ENCODE measurements at places on chromosomes 2 and 18.

GRCh38 chr2:238855299-238855698, 7.4 kb downstream of the TWIST2 start:
- no peak for DNase-seq

DNA sequence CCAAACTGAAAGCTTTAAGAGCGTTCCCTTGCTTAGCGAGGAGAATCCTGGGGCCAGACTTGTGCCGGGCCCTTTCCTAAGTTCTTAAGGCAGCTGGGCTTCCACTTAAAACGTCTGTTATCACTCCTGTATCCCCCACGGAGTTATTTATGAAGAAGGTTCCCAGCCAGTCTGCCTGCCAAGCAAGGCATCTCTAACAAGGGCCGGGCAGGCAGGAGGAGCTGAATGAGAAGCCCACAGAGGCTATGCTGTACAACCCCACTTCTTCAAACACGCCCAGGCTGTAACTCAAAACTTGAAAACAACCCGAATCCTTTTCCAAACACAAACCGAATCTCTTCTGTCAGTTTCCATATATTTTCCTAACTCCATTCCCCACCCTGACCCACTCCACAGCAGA, 39.0 kb upstream of the ZFP36L2 start:
- DNase-seq = no peak

DNA sequence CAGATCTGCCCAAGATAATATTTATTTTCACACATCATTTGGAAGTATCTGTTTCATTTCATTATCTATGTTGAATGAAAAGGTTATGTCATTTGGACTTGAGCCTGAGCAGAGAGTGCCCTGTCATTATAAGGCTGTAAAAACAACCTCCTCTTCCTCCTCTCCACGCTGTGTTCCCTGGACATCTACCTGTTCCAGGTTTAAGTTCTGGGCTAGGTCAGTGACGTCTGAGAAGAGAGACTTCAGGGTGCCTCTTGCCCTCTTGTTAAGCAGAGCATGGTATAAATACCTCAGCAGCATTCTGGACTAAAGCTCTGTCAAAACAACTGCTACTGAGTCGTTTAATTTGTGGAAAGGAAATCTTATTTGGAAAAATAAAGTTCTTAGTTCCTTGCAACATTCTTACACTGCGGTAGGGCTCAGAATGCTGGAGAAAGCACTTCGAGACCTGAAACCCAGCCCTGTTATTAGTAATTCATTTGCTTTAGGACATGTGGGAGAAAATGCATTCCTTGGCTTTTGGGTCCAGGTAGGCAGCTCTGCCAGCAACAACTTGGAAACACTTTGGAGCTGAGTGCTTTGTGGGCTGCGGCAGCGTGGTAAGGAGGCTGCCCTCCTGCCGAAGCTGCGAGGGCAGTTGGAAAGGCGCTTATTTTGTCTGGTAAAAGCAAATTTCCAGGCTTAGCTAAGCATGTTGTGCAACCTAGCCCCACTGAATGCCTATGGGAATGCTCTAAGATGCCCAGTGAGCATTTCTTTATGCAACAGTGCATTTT, 91.8 kb upstream of the NEDD4L start:
- no peak for DNase-seq

- DNase-seq = no peak
Observed at GRCh38 chr2:179022685-179023084, 27.3 kb downstream of the CCDC141 start.

GRCh38 chr2:109432421-109432820, 181.3 kb downstream of the SEPTIN10 start:
- no peak for DNase-seq

DNA sequence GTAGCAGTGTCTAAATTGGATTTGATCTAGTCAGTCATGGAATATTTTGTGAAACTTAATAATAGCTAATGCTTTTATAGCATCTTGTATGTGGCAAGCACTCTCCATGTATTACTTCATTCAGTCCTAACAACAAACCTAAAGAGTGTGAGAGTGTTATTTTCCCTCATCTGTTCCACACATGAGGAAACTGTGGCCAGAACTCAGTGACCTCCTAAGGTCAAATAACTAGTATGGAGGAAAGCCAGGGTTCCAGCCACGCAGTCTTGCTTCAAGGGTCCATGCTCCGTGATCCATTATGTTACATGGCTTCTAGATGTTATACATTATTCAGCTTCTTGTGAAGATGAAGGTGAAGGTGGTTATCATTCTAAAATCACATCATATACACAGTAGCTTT, 45.5 kb downstream of the TWSG1 start:
- no peak for DNase-seq

GRCh38 chr18:9233771-9234440, 97.3 kb downstream of the ANKRD12 start:
- DNase-seq = no peak

DNA sequence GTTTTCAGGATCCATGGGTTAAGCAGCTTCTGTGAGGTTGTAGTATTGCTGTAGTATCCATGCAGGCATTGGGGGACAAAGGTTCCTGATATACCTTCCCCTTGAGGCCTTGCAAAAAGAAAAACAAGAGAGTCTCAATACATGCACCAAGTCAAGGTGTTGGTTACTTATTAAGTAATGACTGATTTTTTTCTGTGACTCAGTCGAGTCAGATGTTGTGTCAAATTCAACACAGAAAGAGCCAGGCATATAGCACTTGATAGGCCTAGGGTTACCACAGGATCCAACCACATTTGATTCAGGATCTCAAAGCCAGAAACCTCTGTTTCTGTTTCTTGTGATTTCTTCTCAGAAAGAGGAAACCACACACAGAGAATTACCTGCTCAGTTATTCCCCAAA, 24.9 kb upstream of the CD8A start:
- no peak for DNase-seq

DNA sequence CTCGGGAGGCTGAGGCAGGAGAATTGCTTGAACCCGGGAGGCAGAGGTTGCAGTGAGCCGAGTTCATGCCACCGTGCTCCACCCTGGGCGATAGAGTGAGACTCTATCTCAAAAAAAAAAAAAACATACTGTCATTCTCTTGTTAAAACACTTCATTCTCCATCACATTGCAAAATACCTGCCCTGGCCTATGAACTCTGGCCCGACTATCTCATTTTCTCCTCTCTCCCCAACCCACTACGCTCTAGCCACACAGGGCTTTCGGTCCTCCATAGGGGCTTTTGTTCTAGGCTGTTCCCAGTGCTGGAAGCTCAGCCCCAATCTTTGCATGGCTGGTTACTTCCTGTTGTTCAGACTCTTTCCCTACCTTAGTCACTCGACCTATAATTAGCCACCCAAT, 10.3 kb downstream of the CEP76 start:
- DNase-seq = no peak

DNA sequence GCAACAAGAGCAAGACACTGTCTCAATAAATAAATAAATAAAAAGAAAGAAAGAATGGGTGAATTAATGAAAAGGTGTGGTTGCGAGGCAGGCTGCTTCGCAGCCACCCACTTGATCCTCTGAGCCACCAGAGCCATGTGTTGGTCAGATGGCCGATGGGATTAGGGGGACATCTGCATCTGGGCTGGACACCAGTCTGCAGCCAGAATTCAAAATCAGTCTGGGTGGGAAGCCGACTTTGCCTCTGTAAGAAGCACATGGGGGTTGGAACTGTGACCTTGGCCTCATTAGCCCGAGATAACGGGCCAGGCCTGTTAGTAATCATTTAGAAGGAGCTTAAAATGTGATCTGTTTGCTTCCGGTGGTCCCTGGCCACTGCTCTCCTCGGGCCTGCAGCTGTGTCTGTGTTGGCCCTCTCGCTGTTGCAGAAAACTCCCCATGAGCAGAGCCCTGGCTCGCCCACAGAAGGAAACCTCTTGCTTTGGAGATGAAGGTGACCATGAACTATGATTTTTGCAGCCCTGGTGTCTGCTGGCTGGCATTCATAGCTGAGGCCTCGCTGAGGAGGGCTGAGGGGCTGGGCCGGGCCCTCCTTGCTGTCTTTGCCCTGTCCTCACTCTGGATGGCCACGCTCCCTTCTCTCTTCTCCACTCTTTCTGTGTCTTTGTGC, 94.4 kb downstream of the DYSF start:
- DNase-seq = no peak

DNA sequence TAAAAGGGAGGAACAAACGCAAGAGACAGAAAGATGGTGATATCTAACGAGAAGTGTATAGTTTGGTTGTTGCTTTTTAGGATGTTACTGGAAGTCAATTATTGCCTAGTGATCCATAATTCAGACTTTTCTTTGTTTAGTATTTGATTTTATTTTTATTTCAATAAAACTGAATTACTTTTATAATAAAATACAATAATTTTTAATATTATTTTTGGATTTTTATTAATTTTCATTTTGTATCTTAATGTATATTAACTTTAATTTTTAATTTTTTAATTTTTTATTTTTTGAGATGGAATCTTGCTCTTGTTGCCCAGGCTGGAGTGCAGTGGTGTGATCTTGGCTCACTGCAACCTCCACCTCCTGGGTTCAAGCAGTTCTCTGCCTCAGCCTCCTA, 55.6 kb downstream of the MTA3 start:
- no peak for DNase-seq

DNA sequence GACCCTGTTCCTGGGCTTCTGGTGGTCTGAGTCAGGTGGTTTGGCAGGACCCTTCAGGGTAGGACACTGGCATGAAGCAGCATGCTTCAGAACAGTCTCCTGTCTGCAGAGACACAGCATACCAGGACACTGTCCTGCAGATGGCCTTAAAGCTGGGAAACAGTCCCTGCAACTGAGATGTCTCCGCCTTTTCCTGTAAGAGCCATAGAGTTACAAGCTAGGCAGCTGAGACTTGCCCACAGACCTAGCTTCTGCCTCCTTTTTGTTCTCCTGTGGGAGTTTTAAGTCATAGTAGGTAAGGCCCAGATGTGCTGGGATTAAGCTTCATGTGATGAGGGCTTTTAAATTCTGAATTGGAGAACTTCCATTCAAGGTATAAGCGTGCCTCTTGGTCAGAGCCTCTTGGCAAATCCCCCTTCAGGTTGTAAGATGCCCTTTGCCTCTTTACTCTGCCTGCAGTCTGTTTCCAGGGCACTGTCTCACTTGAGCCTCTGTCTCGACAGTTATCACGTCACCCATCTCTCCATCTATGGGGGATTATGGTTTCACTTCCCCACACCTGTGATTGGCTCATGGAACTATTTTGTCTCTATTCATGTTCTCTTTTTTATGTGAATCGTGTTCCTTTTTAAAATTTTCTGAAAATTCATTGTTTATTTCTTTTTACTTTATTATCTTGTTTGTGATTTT, 51.8 kb downstream of the COA5 start:
- DNase-seq = no peak

GRCh38 chr2:130796290-130796689, 40.4 kb upstream of the ARHGEF4 start:
- no peak for DNase-seq

GRCh38 chr2:14524803-14525080, 107.8 kb upstream of the LRATD1 start:
- DNase-seq = no peak

DNA sequence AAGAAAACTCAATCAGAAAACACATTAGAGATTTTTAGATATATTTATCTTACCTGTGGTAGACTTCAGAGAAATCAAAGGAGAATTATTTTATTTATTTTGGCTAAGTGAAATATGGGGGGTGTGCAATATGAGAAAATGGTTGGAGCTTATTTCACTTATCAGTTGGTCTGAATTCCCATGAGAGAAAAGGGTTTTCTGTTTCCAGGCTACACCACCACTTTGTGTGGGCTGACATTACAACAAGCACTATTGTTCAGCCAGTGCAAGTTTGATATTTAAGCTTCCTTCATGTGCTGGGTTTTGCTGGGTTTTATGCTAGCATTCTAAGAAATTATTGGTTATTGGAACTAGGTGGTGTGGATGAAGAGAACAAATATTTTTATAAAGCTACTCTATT, 33.5 kb downstream of the RMND5A start:
- no peak for DNase-seq

DNA sequence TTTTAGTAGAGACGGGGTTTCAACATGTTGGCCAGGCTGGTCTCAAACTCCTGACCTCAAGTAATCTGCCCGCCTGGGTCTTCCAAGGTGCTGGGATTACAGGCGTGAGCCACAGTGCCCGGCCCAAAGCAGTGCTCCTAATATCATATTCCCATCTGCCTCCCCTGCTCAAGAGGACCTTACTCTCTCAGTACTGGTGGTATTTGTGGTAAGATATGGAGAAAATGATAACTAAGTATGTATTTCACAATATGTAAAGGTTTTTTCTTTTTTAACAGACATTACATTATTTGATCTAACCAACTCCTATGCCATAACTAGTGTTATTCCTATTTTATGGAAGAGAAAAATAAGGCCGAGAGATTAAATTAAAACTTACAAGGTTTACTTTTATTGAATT, 201.0 kb downstream of the CAMKMT start:
- DNase-seq = no peak

- no peak for DNase-seq
Observed at GRCh38 chr18:79302120-79302519, 93.6 kb upstream of the NFATC1 start.

DNA sequence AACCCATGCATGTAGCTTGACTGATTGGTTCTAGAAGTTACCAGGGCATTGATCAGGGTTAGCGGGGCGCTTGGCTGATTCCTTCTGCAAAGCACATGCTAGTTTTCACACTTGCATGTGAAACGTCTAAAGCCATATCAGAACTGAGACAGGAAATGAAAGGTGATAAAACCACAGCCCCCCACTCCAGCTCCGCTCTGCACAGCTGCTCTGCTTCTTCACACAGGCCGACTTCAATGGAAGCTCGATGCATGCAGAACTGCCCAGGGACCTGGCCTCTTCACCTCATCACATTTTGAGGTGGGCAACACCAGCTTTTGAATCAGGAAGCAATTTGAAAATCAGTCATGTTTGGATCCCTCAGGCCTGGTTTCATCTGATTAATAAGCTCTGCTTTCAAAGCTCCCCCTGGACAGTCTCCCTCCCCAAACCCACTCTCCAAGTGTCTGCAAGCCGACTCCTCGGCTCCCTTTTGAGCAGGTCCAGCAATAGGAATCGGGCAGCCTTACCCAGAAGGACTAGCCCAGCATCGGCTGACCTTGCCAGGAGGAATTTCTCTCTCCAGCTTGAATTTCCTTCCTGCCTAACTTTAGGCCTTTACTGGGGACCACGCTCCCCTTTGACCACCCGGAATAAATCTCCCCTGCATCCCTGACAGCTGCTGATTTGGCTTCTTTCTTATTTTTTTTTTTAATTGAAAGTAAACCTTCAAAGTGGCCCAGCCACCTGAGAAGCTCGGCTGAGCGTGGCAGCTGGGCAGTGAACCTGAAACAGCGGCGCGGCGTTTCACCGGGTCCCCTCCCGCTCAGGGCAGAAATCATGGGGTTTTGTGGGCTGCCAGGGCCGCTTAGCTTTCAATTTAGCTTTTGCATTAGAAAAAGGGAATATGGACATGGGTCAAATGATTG, 31.7 kb downstream of the HRH4 start:
- no peak for DNase-seq

DNA sequence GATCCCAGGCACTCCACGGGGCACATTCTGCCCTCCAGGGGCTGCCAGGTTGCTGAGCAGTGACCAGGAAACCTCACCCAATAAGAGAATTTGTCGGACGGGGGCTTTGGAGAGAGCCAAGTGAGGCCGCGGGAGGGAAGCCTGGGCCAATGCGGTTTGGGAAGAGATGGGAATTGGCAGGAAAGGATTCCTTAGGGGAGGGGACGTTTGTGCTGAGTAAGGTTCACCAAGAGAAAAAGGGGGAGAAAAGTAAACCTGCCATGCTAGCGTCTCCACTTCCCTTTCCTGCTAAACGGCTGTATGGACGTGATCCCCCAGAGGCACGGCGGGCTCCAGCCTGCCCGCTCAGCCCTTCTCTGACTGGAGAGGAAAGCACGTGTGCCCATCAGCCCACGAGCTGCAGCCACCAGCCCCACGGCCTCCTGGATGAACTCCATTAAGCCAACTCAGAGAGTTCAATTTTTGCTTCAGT, 194.4 kb upstream of the ID2 start:
- DNase-seq = no peak
